ENCODE measurements at places on chromosomes 7 and 10.

- no peak for DNase-seq
Measured at GRCh38 chr7:157984423-157985163, 603.0 kb downstream of the PTPRN2 start.

DNA sequence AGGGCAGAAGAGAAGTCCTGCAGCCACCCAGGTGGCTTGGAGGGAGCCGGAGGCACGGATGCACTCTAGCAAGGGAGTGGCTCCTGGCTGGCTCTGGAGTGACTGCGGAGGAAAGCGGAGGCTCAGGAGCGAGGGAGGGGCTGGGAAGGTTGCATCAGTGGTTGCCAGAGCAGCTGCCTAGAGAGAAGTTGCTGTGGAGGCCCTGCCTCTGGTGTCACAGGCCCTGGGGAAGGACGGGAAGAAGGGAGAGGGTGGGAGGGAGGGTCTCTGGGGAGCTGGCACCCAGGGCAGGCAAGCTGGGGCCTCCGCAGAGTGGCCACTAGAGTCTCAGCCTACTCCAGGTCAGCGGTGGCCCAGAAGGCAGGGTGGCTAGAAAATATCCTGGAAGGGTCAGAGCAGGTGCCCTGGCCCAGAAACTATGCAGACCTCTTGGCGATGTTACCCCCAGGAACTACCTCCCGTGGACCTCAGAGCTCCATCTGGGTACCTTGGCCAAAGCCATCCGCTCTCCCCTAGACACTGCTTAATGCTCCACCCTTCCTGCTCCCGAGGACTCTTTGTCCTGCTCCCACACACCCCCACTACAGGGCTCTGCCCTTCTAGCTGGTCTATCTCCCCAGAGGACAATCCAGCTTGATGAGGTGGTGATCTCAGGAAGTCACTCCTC lies 164.3 kb downstream of the NRF1 start:
- no peak for DNase-seq

DNA sequence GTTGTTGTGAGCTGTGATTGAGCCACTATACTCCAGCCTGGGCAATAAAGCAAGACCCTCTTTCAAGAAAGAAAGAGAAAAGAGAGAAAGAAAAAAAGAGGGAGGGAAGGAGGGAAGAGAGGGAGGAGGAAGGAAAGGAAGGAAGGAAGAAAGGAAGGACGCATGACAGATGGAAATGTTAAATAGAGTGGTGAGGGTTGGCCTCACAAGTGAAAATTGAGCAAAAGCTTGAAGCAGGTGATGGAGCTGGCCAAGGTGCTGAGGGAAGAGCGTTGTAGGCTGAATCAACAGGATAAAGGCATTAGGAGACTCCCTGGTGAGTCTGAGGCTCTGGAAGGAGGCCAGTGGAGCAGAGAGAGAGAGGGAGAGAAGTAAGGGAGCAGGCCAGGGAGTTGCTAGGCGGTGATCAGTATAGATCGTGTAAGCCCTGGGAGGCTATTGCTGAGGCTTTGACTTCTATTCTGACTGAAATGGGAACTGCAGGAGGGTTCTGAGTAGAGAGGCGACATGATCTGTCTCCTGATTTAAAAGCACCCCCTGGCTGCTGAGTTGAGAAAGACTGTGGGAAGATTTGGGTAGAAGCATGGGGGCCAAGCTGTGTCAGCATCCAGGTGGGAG lies 26.5 kb upstream of the TMEM248 start:
- no peak for DNase-seq

DNA sequence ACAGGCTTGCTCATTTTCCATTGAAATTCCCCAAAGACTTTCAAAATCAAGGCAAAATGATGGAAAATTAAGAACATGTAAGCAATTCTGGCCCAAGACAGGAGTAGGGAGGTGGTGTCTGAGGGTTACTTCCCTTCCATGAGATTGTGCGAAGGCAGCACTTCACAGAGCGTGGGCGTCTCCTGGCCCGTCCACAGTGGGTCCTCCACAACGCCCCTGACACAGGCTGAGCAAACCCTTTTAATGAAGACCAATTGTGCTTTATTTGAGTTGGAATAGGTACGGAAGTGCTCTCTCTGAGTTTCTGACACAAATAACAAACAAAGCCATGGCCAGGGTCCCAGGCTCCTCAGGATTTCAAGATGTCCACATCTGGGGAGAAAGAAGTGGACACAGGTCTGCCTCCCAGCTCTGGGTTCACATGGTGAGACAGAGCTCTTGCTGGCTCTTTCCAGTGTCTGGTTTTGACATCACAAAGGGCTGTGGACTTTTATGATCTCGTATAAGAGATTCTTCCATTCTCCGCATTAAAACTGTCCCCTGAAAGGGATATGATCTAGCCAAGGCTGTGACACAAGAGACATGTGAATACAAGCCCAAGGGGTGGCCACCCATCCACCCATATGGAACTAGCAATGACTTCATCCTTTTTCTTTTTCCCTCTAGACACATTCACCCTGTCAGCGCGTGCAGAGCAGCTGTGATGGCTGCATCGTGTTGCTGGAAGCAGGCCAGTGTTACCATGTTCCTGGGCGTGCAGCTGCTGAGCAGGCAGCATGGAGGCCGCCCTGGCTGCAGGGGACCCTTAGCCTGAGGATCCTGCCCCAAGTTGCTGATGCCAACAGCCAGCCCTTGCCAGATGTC lies 145.6 kb downstream of the ADAM12 start:
- DNase-seq: no peak

- DNase-seq: no peak
Measured at GRCh38 chr7:130918129-130919052, 184.4 kb upstream of the KLF14 start.

DNA sequence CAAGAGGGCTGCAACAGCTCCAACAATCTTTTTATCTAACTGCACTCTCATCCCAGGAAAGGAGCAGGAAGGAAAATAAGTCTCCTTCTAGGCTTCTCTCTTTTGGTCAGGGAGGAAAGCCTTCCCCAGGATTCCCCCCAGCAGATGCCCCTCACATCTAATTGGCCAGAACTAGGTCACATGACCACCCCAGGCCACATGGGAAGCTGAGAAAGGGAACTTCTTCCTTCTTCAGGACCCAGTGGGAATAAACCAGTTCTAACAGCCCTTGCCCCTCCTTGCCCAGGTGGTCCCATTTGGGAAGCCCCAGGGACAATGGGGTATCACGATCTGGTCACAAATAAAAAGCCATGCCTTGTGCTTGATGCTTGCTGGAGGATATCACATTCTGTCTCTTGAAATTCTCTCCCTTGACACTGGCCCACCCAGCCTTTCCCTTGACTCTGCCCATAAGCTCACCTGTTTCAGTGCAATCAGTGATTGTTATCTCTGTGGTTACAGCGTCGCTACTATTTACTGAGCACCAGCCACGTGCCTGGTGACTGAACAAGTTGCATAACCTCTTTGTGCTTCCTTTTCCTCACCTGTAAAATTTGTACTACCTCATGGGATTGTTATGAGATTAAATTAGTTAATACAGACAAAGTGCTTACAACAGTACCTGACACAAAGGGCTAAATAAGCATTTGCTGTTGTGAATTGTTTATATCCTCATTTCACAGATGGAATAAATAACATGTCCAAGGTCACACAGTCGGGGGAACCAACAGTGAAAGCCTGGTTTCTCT lies 9.0 kb upstream of the TACR2 start:
- no peak for DNase-seq

DNA sequence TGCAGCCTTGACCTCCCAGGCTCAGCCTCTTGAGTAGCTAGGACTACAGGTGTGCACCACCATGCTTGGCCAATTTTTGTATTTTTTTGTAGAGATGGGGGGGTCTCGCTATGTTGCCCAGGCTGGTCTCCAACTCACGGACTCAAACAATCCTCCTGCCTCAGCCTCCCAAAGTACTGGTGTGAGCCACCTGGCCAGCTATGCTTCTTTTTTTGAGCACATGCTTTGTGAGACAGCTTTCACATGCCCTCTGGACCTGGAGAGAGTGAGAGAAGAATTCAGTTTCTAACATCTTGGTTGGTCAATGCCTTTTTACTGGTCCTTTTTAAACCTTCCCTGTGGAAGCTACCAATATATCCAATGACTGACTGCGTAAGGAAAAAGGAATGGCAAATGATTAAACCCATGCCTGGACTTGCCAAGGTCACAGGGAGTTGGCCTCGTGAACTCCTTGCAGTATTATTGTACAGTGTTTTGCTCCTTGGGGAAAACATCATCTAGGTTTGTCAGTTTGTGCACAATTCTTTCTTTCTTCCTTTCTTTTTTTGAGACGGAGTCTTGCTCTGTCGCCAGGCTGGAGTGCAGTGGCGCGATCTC lies 6.2 kb upstream of the FOXK1 start:
- DNase-seq: no peak

- DNase-seq: no peak
Measured at GRCh38 chr10:78349165-78349516, 315.5 kb downstream of the RPS24 start.

DNA sequence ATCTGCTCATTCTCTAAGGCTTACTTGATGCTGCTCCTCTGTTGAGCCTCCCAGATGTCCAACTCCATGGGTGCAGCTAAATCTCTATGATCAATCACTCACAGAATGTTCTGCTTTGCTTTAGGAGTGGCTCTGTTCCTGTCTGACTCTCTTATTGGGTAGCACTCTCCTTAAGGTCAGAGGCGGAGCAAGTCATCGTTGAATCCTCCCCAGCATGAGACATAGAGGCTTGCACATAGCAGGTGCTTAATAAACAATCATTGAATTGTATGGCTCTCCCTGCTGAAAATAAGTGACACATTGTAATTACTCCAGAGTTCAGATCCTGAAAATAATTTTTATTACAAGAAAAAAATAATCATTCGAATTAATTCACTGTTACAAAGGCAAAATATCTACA lies 69.7 kb downstream of the NPS start:
- no peak for DNase-seq

DNA sequence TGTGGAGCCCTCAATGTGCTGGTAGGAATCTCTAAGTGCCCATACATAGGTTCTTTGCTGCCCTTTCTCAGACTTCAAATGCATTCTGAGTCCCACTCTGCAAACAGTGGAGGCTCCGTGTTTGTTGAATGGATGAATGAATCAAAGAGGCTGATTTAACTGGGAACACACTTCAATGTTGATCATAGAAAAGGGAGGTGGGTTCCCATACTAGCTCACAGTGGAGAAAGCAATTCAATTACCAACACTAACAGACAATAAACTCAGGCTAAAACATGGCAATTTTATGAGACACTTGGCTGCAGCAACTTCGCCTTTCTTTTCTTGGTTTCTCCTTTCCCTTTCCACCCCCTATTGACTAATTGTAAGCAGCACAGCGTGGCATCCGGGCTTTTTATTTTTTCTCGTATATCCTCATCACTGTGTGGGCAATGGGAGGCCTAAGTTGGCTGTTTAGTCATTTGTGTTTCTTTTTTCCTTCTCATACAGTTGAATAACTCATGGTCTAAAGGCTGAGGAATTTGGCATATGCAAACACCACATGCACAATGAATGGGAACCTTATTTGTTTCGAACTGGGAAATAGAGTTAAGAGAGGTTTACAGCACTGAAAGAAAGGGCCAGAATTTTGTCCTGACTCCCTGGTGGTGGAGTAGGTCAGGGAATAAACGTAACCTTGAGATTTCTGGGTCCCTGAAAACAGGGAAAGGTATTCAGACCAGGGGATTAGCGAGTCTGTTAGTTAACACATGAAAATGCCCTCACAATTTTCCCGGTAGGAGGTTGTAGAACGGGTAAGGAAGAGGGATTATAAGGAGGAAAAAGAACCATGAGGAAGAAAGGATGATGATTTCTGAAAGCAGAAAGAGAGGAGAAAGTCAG lies 858.5 kb downstream of the KCNMA1 start:
- DNase-seq: no peak

DNA sequence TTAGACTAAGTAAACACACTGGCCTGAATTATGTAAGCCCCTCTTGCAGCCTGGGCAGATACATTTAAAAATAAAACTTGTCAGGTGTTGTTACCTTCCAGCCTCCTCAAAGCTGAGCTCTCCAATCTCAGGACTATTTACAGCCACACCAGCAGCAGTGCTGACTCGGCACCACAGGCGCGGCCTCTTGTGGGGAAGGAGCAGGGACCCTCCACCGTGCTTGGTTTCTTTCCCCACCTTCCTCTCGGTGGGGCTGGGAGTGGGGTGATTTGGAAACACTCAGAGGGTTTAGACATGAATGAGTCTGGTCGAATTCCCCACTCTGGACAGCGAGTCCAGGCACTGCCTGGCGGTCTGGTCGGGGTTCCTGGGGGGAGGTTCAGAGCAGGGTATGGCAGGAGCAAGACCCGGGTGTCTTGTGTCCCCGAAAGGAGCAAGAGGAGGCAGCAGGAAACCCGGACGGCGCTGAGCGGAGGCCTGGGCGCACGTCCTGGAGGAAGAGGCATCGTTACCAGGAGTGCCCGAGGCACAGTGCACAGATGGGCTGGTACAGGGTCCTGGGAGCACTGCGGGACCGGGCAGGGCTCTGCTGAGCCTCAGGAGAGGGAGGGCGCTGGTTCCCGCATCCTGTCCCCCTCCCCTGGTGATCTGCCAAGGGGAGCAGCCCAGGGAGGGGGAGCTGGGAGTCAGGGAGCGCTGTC lies 29.2 kb upstream of the CFAP46 start:
- no peak for DNase-seq

DNA sequence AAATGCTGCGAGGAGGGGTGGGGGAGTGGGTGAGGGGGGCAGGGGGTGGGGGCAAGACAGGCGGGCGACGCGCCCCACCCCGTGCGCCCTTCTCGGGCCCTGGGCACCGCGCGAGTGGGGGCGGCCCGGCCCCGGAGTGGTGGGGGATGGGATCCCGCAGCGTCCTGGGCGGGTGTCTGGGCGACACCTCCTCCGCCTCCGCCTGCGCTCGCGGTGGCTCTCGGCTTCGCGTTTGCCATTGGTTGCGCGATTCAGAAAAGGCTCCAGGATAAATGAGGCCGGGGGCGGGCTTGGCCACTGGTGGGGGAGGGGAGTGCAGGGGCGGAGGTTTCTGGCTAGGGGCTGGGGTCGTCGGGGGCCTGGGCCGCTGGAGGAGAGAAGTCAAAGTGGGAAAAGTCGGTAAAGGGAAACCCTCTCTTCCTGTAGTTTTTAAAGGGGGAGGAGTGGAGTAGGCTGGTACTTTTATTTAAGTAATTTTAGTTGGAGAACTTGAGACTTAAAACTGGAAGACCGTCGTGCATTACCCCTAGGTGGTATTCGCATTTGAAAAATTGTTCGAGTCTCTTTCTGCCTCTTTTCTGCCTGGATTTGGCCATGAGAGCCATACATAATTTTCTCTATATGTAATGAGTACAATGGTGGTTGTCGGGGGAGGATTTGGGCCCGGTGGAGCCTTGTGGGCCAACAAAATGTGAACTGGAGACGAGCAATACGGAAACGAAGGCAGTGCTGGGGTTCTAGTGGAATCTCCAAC lies 992 bp upstream of the IGF2BP3 start:
- no peak for DNase-seq

- no peak for DNase-seq
Measured at GRCh38 chr7:1572111-1572822, 2.4 kb upstream of the PSMG3 start.

GRCh38 chr7:151839451-151839921 lies 37.4 kb downstream of the PRKAG2 start:
- DNase-seq: no peak

DNA sequence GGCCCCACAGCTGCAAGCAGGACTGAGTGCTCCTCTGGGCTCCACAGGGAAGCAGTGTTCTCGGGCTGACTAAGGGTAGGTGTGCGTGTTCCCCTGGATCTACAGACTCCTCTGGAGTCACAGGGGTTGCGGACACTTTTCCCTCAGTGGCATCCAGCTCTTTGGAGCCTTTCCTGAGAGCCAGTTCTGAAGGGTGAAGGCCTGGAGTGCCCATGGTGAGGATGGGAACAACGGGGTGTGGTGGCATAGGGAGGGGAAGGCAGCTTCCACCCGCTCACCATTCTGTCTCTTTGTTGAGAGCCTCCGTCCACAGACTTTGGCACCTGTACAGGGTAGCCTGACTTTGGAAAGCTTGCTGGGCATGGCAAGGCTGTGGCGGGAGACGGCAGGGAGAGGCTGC lies 104.1 kb upstream of the PCBD1 start:
- DNase-seq: no peak
